GF-D8 (cell line): ENCODE measurements at places on chromosomes 4 and X.

DNA sequence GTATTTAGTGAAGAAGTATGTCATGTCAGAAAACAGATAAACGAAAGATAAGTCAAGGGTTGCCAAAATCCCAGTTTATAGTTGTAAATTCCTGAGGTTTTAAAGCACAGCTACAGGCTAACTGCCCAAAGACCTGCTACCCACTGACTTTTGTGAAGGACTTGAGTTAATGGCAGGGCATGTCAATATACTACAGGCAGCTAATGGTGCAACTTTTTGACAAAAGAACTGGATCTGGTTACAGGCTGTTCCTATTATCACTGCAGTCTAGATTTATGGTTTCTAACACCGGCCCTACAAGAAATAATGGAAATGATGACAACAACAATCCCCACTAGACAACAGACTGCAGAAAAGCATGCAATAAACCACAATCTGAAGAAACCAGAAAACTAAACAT, 6.4 kb downstream of the SCML2 start:
- no peak for DNase-seq

DNA sequence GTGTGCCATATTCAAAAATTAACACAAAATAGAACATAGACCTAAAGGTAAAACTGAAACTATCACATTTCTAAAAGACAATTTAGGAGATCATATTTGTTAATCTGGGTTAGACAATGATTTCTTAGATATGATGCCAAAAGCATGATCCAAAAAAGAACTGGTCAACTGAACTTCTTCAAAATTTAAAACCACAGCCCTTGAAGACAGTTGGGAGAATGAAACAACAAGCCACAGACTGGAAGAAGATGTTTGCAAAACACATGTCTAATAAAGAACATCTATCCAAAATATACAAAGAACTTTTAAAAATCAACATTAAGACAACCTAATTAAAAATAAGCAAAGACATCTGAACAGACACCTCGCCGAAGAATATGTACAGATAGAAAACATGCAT, 19.5 kb downstream of the COMMD8 start:
- DNase-seq, result no peak

GRCh38 chr4:33357121-33357520, 2637.0 kb downstream of the PCDH7 start:
- no peak for DNase-seq

DNA sequence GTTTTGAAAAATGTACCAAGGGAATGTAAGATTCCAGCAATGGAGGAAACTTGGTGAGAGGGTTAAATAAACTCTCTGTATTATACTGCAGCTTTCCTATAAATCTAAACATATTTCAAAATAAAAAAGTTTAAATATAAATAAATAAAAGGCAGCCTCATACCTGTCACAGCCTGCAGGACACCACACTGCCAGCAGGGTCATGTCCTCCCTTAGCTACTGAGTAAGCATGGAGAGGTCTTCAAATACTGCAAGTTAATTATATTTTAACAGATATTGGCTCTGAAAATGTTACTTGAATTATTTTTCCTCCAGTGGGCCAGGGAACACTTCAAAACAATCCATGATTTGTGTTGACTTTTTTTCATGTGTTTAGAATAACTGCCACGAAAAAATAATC, 852.8 kb upstream of the PCDH7 start:
- no peak for DNase-seq

DNA sequence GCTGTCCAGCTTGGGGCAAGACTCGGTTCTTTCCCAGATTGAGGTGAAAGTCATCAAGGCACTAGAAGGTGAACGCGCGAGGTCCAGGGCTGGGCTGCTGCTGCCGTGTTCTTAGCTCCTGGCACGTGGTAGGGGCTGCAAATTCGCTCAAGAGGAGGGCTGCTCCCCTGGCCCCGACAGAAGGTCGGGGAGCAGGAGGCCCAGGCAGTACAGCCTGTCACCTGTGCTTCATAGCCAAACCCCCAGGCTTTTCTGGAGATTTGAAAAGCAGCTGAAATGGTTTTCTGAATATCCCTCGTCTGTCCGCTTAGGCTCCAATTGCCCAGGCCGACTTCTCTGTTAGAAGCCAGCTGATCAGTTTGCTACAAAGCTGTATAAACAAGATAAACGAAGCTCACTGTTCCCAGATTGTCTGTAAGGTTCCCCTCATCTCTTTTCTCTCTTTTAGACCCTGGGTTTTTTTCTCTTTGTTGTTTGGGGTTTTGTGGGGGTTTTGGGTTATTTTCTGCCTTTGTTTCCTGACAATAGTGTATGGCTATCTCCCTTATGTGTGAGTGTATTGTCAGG, 60.0 kb upstream of the STX18 start:
- no peak for DNase-seq

GRCh38 chr4:185999207-185999606, 69.7 kb upstream of the TLR3 start:
- no peak for DNase-seq

DNA sequence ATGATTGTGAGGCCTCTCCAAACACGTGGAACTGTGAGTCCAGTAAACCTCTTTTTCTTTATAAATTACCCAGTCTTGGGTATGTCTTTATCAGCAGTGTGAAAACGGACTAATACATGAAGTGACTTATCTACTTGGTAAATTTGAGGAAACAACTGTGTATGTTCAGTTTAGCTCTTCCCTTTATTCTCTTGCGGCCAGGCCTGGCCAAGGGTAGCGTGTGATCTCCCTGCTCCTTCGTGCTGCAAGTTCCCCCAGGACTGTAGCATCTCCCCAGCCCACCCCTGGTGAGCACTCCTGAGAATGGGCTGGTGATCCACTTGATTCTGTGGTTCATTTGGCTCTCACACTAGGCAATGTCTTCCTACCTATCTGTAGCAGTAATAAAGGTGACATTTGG, 53.2 kb upstream of the CHRNA9 start:
- no peak for DNase-seq

DNA sequence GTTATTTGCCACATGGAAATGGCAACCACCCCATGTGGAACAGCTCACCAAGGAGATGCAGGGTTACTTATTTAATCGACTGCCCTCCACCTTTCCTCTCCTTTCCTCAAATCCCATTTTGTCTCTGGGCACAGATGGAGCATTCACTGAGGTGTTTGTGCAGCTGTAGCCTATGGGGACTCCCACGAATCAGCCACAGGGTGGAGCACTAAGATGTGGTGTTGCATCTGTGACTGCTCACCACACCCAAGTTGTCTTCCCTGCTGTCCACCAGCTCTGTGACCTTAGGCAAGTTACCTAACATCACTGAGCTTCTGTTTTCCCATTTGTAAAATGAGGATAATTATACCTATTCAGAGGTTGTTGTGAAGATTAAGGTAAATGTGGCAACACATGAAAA, 252.4 kb upstream of the CPEB2 start:
- no peak for DNase-seq

DNA sequence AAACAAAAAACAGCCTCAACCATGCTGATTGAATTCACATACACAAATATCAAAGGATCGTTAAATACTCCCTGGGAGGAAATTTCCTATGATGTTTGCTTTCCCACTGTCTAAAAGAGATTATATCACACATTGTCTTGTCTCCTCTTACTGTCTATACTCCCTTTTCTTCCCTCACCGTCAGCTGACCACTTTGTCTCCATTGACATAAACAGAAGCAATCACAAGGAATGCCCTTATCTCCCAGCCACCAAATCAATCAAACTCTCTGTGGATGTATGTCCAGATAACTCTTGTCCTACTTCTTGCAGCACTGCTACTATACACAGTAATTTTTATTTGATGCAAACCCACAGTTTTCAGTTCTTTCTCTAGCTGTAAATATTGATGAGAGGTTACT, 12.2 kb upstream of the NUDT9 start:
- DNase-seq, result no peak

GRCh38 chr4:386708-387105, 49.1 kb downstream of the ZNF141 start:
- DNase-seq, result no peak

GRCh38 chr4:37908488-37909331, 17.8 kb downstream of the TBC1D1 start:
- no peak for DNase-seq

GRCh38 chrX:107978707-107979307, 3.4 kb downstream of the TEX13B start:
- no peak for DNase-seq
